ENCODE measurements at places on chromosomes 13 and 19.

- peak; percentile 84 for DNase-seq
Measured at GRCh38 chr19:55678121-55678671, 3.2 kb downstream of the EPN1 start.

- DNase-seq = no peak
Measured at GRCh38 chr13:35966024-35966423, 165.2 kb downstream of the DCLK1 start.

DNA sequence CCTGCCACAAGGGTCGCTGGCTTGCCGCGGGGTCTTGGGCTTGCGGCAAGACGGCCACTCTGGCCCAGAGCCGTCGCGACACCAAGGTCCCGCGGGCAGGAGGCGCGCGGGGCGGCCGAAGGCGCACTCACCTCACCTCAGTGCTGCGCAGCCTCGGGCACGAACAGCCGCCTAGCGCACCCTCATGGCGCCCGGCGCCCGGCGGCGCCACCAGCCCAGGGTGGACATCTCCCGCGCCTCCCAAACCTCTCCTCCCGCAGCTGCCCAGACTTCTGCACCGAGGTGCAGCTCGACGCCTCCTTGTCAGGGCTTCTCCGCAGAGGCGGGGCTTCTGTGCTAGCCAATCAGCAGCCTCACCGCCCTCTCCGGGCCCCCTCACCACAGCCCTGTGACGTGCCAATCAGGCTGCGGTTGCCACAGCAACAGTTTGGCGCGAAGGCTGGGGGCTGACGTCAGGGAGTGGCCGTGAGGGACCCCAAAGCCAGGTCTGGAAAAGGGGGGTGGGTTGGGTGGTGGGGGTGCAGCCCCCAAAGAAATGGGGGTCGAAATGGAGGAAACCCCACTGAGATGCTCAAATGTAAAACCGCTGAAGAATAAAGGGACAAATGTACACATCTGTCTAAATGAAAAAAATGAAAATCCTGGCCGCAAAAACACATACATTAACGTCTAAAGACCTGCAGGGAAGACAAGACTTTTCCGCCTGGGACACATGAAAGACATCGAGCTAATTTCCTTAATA lies at the start of the genes PEG3 and ZIM2:
Gene PEG3 (minus strand): TSS at position 276 of the 742 bp plus-strand sequence. CDS start 16,071 bp downstream, outside the sequence.
Gene ZIM2 (minus strand): TSS at position 276 of the 742 bp plus-strand sequence. CDS start 16,449 bp downstream, outside the sequence.
- no peak for DNase-seq

- DNase-seq = peak; percentile 69
Measured at GRCh38 chr19:8515317-8515716, 1.4 kb upstream of the ZNF414 start.

- no peak for DNase-seq
Measured at GRCh38 chr13:73571376-73571775, 512.6 kb downstream of the KLF5 start.

DNA sequence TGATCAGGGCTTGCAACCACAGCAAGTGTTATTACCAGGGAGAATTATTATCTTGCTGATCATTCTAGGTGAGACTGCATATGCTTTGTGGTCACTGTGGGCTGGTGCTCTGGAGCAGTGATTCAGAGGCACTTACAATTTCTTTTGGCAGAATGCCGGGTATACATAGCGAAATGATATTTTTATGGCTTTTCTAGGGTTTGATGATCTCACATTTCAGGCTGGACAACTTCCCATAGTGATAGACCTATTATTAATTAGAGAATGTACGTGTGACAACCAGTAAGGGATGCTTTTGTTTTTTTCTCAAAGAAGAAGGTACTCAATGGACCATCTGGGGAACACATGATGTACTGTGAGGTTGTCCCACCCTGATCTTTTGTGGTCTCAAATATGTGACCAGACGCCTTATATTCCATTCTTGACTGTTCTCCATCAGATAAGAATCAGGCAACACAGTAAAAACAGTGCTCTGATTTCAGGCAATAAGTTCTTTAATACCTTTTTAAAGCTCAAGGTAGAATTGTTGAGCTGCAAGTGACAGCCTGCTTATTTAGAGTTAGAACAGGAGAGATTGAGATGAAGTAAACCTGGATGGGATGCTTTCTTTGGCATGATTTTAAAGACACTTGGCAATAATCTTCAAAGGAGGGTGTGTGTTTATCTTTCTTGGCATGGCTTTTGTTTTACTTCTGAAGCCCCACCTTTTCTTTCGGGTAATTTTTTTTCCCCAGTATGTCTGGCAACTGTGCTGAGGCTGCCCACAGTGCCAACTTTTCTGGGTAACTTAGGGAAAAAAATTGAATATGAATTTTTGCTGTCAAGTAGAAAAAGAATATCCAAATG lies 27.4 kb upstream of the SCEL start:
- no peak for DNase-seq

DNA sequence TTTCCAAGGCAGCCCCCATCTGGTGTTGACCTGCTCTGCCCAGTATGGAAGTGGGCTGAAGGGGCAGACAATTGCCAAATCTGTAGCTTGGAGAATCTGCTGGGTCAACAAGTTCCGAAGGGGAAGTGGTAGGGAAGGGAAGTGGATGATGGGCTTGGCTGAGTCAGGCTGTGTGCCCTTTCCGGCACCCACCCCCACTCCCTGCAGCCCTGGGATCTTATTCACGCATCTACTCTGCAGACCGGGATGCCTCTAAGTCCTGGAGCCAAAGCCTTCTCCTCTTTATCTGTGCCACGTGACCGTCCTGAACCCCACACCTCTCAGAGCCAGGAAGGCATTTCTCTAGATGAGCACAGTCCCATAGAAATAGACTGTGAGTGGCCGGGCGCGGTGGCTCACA lies 7.5 kb upstream of the C5AR2 start:
- DNase-seq = no peak

- no peak for DNase-seq
Measured at GRCh38 chr13:88288326-88288725, 617.2 kb downstream of the SLITRK5 start.

- DNase-seq = peak; percentile 65
Measured at GRCh38 chr19:1862424-1863327, 703 bp downstream of the KLF16 start.

GRCh38 chr13:108360139-108360538 lies 90.6 kb downstream of the TNFSF13B start:
- no peak for DNase-seq

DNA sequence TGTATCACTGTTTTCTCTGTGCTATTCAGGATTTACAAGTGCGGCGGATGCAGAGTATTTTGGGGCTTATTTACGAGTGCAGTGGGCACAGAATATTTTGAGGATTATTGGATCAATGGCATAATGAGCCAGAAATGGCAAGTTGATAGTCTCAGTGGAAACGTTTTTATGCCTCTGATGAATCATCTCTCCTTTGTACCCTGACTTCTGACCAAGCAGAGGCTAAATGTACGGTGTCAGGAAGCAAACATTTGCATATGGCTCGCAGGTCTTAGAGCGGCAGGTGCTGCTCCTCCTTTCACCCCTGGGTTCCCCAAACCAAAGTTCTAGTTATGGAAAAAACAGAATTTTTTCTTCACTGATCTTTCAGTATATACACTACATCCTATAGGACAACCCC lies 94.5 kb downstream of the LIG4 start:
- DNase-seq = no peak

DNA sequence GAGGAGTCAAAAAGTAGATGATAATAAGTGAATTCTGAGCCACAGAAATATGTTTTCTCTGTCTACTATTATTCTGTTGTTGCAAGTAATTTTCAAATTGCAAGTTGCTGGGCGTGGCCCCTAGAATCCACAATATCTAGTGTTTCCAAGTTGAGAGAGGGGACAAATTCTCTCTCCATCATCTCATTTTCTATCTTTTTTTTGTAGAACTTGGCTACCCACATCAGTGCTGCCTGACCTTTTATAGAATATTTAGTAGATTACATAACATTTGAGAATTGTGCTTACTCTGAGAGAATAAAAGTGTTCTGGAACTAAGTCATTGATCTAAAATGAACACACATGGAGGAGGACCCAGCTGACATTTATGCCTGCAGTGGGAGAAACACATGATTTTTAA lies 110.9 kb upstream of the CSNK1A1L start:
- no peak for DNase-seq

DNA sequence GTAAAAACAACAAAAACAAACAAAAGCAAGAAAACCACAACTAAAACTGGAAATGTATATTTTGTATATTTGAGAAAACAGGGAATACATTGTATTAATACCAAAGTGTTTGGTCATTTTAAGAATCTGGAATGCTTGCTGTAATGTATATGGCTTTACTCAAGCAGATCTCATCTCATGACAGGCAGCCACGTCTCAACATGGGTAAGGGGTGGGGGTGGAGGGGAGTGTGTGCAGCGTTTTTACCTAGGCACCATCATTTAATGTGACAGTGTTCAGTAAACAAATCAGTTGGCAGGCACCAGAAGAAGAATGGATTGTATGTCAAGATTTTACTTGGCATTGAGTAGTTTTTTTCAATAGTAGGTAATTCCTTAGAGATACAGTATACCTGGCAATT lies 17.1 kb downstream of the KLF5 start:
- no peak for DNase-seq

DNA sequence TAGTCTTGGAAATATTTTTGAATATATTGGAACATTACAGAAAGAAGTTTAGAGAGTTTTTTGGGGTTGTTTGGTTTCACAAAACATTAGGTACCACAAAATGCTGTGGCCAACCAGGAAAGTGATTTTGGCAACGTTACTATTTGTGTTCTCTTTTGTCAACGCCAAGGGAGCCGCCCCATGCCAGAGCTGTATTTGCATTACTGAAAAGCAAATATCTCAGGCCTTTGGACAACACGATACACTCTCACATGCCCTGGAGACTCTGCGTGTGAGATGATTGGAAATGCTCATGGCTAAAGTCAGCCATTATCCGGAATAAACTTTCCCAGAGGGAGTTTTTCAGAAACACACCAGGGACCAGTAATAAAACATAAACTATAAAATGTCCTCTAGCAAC lies 324.6 kb downstream of the SHISA2 start:
- DNase-seq = no peak

GRCh38 chr19:4889034-4889815 lies 13.5 kb downstream of the ARRDC5 start:
- no peak for DNase-seq
